NCI-H345 (cell line): ENCODE measurements at places on chromosomes 7 and 10.

- no peak for DNase-seq
Measured at GRCh38 chr10:51656503-51656902, 42.9 kb downstream of the CSTF2T start.

- DNase-seq = no peak
Measured at GRCh38 chr10:71545001-71545400, 148.3 kb downstream of the CDH23 start.

- no peak for DNase-seq
Measured at GRCh38 chr10:20630092-20630643, 266.9 kb downstream of the NEBL start.

- DNase-seq = no peak
Measured at GRCh38 chr7:83946801-83947200, 247.8 kb downstream of the SEMA3A start.

DNA sequence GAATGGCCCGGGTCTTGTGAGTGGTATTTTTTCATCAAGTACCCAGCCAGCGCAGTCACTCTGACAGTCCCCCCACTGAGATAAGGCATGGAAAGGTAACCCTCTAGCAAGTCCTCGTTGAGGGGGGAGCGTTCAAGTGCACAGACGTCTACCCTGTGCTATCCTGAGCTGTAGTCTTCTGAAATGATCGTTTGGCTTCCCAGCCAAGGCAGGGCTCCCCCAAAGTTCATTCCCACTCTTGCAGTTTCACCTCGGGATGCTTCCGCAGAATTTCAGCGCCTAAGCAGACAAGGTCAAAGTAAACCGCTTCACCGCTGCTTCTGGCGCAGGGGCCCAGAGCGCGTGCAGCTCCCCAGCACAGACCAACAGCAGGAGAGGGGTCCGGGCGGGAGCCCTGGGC lies 1.8 kb downstream of the INSYN2A start:
- no peak for DNase-seq

DNA sequence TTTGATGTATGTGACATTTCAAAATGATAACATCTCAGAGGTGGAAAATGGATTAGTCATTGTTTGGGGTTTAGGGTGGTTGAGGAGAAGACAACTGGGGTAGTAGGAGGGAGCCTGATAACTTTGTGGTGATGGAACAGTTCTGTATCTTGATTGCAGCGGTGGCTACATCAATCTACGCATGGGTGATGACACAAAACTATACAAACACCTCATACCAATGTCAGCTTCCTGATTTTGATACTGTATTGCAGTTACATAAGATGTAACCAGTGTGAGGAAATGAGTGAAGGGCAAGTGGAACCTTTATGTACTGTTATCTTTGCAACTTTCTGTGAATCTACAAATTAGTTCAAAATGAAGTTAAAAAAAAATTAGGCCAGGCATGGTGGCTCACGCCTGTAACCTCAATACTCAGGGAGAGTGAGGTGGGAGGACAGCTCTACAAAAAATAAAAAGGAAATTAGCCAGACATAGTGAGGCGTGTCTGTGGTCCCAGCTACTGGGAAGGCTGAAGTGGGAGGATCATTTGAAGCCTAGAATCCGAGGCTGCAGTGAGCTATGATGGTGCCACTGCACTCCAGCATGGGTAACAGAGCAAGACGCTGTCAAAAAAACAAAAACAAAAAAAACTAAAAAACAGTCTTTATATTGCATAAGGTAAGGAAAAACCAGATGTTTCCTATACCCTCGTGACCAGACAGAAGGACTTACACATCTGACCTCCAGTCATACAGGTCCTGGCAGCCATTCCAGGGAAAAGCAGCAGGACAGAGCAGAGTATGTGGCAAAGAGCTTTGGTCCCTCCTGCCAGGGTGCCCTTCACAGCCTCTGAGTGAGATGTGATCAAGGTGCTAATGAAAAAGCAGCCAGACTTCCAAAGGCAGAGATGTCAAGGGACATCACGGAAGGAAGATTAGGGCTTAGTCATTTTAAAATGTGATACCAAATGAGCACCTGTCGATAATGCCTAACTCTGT lies 50.8 kb downstream of the CYTH3 start:
- no peak for DNase-seq
